NB4 (cell line): ENCODE measurements at places on chromosomes 1 and 21.

DNA sequence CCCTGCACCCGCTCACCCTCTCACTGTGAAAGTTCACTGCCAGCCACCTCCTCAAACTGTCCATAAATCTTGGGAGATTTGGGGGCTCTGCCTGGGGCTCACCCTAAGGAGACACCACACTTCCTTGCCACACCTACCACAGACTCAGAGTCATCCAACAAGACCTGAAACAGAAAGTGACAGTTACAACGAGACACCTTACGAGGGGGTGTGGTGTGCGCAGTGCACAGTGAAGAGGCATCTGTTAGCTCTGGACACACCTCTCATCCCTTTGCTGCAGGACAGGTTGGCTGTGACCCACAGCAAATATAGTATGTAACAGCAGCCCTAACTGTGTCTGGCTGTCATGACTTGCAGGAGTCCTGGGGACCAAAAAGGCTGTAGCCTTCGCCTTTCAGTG, 190.2 kb downstream of the NR5A2 start:
- no peak for DNase-seq

GRCh38 chr1:183215076-183215720, 29.1 kb downstream of the LAMC2 start:
- DNase-seq: no peak

DNA sequence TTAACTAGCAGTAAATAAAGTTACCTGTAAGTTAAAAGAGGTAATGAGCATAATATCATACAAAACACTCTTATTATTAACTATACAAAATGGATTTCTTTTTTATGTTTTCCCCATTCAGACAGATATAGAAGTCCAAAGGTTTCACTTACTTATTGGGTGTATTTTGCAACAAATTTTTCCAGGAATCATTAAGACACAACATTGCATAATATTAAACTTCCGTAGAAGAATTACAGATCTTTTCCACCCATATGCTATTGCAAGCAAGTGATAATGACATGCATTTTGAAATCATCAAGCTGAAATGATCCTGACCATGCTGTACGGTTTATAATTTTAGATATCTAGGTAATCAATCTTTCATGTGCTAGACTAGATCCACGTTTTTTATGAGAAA, 957.0 kb downstream of the NCAM2 start:
- DNase-seq: no peak

GRCh38 chr1:43232074-43232473, 37.7 kb upstream of the TMEM125 start:
- no peak for DNase-seq

DNA sequence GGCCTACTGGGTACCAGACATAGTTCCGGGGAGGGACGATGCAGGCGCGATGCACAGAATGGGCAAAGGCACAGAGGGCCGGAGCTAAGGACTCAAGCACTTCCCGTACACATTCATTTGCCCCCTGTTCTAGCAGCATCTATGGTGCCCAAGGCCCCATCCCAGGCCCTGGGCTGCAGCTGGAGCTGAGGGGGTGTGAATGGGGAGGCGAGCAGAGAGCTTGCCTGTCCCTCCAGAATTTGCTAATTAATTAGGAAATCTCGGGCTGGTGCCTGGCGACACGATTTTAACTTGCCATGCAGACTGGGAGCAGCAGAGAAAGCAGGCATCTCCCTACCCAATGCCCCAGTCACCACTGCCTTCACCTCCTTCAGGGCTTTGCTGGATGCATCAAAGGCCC, 35.9 kb downstream of the EPHA2 start:
- no peak for DNase-seq
